ENCODE measurements at places on chromosomes 5 and 9. TPM values are rescaled to one million over a fixed set of nuclear protein-coding genes. Genes with fewer than 3 reads are reported as not detected.

Gene LRRTM2
- total RNA-seq: 0.65 TPM

Gene SHISAL2B
- total RNA-seq: not detected

Gene SLC45A2
- 0.10 TPM for total RNA-seq

Gene KIF24
- total RNA-seq: 3.7 TPM

Gene LCN10
- not detected for total RNA-seq
